T-helper 2 cell treated with Interferon-gamma antibody and Interleukin-4, amounts not matched to agents 5 μg/mL and 100 μg/mL, for 36 hours (primary cell): ENCODE measurements at places on chromosomes 16 and 17.

- H3K36me3 ChIP-seq: no peaks in the 10 kb centered on the region
- no peak overlapping the region for H3K4me3 ChIP-seq
- H3K4me1 ChIP-seq: no peaks in the 10 kb centered on the region
- no peak overlapping the region for H3K27ac ChIP-seq
- DNase-seq: no peak
Measured at GRCh38 chr17:50832267-50832863, 3.0 kb upstream of the WFIKKN2 start.

DNA sequence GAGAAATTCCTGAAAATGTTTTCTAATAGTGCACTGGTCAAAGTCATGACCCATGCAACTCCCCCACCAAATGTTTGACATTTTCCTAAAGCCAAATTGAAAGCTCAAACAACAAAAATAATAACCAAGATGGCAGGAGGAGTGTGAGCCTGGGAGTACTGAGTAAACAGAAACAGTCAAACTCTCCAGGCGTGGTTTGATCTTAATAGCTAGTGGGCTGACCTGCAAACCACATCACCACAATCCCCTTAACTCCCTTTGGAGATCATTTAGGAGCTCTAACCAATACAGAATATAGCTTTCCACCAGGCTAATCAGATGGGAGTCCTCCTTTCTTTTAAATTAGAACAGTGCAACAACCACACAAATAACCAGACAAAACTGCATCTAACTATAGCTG, 19.2 kb upstream of the MEIOC start:
- H3K27ac ChIP-seq: no peak overlapping the region
- DNase-seq: no peak
- no peaks in the 10 kb centered on the region for H3K36me3 ChIP-seq
- H3K27me3 ChIP-seq: peaks cover 21% of the 10 kb centered on the region

- H3K27me3 ChIP-seq: no peaks in the 10 kb centered on the region
- H3K4me1 ChIP-seq: no peaks in the 10 kb centered on the region
- DNase-seq: no peak
- no peaks in the 10 kb centered on the region for H3K36me3 ChIP-seq
- no peak overlapping the region for H3K4me3 ChIP-seq
Measured at GRCh38 chr16:7404217-7404616, 71.6 kb downstream of the RBFOX1 start.

GRCh38 chr16:9570521-9570920, 479.1 kb downstream of the HAPSTR1 start:
- H3K27me3 ChIP-seq: no peaks in the 10 kb centered on the region
- DNase-seq: no peak
- no peak overlapping the region for H3K27ac ChIP-seq
- H3K4me3 ChIP-seq: no peak overlapping the region

DNA sequence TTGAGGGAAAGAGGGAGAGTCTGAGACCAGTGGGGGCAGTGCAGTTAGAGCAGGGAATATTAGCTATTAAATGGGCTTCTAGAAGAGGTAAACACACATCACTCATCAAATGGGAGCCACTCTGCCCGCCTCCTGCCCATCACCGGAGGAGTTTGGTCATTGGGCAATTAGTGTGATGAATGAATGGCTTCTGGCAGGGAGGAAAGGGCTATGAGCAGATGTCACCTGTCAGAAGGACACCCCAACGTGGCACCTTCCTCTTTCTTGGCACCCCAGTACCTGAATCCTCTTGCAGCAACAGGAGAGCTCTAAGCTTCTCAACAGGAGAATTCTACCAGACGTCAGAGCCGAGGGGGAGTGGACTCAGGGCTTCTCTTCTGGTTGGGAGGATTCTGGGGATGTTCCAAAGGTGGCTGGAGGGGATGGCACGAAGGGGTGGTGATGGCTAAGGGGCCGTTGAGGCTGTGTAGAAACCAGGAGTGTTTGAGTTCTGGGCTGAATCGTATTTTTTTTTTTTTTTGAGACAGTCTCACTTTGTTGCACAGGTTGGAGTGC, 11.0 kb downstream of the C1QTNF1 start:
- H3K27ac ChIP-seq: no peak overlapping the region
- no peak overlapping the region for H3K4me3 ChIP-seq
- no peak for DNase-seq
- no peaks in the 10 kb centered on the region for H3K4me1 ChIP-seq
- H3K36me3 ChIP-seq: no peaks in the 10 kb centered on the region

GRCh38 chr17:52390422-52390821, 231.9 kb upstream of the CA10 start:
- no peaks in the 10 kb centered on the region for H3K36me3 ChIP-seq
- H3K4me3 ChIP-seq: no peak overlapping the region
- no peak for DNase-seq
- H3K27ac ChIP-seq: no peak overlapping the region

DNA sequence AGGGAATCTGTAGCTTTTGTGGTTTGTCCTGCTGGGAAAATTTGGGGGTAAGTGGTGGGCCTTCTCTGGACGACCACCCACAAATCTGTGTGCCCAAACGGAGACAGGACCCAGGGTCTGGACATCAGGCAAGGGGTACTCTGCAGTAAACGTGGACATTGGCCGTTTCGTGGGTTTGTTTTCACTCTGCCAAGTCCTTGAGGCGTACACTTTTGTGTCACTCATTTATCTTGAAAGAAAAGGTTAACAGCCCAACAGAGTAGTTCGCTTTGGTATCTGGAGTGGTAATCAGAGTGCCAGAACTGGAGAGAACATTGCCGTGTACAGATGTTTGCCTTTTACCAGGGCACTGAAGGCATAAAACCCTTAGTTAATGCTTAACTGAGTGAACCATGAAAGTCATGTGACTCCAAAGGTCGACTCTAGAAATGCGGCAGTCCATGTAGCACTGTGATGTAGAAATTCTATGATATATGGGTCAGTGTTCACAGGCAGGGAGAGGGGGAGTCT, 15.4 kb downstream of the NAA60 start:
- peaks cover 9% of the 10 kb centered on the region for H3K36me3 ChIP-seq
- H3K27ac ChIP-seq: peak overlapping the region; percentile 74
- no peaks in the 10 kb centered on the region for H3K27me3 ChIP-seq
- DNase-seq: no peak

DNA sequence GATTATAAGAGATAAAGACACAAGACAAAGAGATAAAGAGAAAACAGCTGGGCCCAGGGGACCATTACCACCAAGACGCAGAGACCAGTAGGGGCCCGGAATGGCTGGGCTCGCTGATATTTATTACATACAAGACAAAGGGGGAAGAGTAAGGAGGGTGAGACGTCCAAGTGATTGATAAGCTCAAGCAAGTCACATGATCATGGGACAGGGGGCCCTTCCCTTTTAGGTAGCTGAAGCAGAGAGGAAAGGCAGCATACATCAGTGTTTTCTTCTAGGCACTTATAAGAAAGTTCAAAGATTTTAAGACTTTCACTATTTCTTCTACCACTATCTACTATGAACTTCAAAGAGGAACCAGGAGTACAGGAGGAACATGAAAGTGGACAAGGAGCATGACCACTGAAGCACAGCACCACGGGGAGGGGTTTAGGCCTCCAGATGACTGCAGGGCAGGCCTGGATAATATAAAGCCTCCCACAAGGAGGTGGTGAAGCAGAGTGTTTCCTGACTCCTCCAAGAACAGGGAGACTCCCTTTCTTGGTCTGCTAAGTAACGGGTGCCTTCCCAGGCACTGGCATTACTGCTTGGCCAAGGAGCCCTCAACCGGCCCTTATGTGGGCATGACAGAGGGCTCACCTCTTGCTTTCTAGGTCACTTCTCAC, 63.9 kb upstream of the ARL4D start:
- H3K27ac ChIP-seq: no peak overlapping the region
- H3K4me3 ChIP-seq: no peak overlapping the region
- peaks cover under 1% of the 10 kb centered on the region for H3K27me3 ChIP-seq
- no peak for DNase-seq
- H3K36me3 ChIP-seq: no peaks in the 10 kb centered on the region

DNA sequence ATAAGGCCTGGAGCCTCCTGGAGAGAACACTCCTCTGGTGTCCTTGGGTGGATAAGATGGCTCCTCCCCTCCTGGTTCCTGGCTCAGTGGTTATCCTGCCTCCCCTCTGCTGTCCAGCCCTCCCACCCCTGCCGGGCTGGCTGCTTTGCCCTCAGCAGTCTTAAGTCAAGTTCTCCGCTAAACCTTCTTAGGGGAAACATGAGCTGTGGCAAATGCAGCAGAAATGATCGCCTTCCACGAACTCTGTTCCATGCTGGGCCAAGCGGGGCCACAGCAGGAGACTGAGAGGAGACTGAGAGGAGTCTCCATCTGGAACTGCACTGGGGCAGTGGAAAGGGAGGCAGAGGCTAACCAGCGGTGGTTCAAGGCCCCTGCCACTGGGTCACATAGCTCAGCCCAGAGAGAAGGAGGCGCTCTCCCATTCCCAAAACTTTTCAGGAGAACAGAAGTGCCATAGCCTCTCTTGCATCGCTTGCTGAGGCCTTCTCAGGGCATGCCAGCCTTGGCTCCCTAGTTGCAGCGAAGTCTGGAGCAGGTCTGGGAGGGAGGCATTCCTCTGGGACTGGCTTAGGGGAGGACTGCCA, 26.9 kb downstream of the TNS4 start:
- peaks cover 21% of the 10 kb centered on the region for H3K36me3 ChIP-seq
- H3K4me3 ChIP-seq: no peak overlapping the region
- H3K27ac ChIP-seq: no peak overlapping the region
- no peak for DNase-seq
